ENCODE measurements at places on chromosomes 7 and 10. TPM values are rescaled to one million over a fixed set of nuclear protein-coding genes. Genes with fewer than 3 reads are reported as not detected.

DNA sequence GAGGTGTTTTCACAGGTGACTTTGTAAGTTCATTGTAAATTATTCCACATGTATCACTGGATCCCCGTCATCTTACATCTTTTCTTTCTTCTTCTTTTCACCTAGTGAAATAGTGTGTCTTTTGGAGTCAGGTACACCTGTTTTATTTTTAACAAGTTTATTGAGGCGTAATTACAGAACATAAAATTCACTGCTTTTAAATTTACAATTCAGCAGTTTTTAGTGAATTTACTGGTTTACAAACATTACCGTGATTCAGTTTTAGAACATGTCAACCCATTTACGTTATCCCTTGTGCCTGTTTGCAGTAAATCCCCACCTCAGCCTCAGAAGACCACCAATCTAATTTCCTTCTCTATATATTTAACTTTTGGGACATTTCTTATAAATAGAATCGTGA, 256.9 kb downstream of the EXOC4 start:
- no peaks in the 10 kb centered on the region for H3K36me3 ChIP-seq
- H3K27ac ChIP-seq, result no peak overlapping the region
- no peak for DNase-seq
- H3K4me3 ChIP-seq, result no peak overlapping the region

Gene C10orf67
- total RNA-seq, result not detected

Gene A1CF
- not detected for total RNA-seq

GRCh38 chr7:144256112-144256511, 8.5 kb downstream of the OR2A7 start:
- no peak overlapping the region for H3K27ac ChIP-seq
- DNase-seq, result peak; percentile 64
- no peaks in the 10 kb centered on the region for H3K27me3 ChIP-seq
- no peak overlapping the region for H3K4me3 ChIP-seq
- no peaks in the 10 kb centered on the region for H3K4me1 ChIP-seq
- H3K36me3 ChIP-seq, result no peaks in the 10 kb centered on the region

GRCh38 chr7:100171087-100171681, 2.8 kb upstream of the GAL3ST4 start:
- peak overlapping the region; percentile 53 for H3K4me3 ChIP-seq
- H3K27ac ChIP-seq, result no peak overlapping the region
- peaks cover 31% of the 10 kb centered on the region for H3K27me3 ChIP-seq
- peaks cover 45% of the 10 kb centered on the region for H3K4me1 ChIP-seq
- no peaks in the 10 kb centered on the region for H3K36me3 ChIP-seq
- DNase-seq, result no peak

Gene MEIG1
- not detected for total RNA-seq

DNA sequence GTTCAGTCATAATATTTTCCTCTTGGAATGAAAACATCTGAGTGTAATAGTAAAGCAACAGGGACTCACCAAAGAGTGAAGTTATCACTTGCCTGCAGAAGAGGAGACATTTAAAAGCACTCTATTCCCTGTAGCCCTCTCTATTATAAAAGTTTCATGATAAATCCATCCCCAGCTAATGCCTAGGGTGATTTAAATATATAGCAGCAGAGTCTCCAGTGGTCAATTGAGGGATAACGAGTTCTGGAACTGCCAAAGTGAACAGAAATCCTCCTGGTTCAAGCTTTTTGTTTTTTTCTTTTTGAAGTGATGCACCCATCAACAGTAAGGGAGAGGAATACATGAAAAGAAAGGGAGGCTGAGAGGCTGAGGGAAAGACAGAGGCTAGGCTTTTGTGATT, 87.3 kb downstream of the EVX1 start:
- no peak overlapping the region for H3K27ac ChIP-seq
- H3K36me3 ChIP-seq, result no peaks in the 10 kb centered on the region
- H3K27me3 ChIP-seq, result no peaks in the 10 kb centered on the region
- H3K4me1 ChIP-seq, result no peaks in the 10 kb centered on the region

Gene SPDYE5
- total RNA-seq, result not detected

Gene MMD2
- total RNA-seq, result not detected

DNA sequence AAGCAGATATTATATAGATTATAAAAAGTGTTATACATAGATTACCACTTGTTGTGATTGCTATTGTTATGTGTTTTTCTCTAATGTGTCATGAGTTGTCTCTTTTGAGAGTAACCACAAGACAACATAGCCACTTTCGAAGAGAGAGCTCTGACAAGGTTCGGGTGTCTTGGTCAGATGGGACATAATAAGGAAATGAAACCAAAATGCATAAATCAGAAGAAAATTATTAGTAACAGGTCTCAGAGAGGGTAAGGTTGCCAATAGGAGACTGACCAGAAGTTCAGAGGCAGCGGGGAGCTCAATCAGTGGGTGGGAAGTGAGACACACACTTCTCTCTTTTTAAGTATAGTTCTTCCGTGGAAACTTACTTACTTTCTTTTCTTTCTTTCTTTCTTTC, 639.2 kb upstream of the POT1 start:
- DNase-seq, result no peak
- H3K4me3 ChIP-seq, result no peak overlapping the region
- H3K27me3 ChIP-seq, result peaks cover under 1% of the 10 kb centered on the region
- no peaks in the 10 kb centered on the region for H3K4me1 ChIP-seq

Gene CDHR3
- total RNA-seq, result 31.5 TPM

Gene TACC2
- total RNA-seq, result 81.8 TPM

Gene PLAU
- 4.2 TPM for total RNA-seq

GRCh38 chr7:107502797-107503196, 32.9 kb downstream of the GPR22 start:
- no peak overlapping the region for H3K4me3 ChIP-seq
- no peak overlapping the region for H3K27ac ChIP-seq
- H3K27me3 ChIP-seq, result no peaks in the 10 kb centered on the region
- peaks cover 5% of the 10 kb centered on the region for H3K4me1 ChIP-seq
- no peak for DNase-seq
- peaks cover 4% of the 10 kb centered on the region for H3K36me3 ChIP-seq

GRCh38 chr10:91354166-91355075, 55.7 kb upstream of the HECTD2 start:
- H3K27me3 ChIP-seq, result no peaks in the 10 kb centered on the region
- no peaks in the 10 kb centered on the region for H3K36me3 ChIP-seq
- no peak overlapping the region for H3K27ac ChIP-seq
- no peak for DNase-seq
- H3K4me1 ChIP-seq, result peaks cover 11% of the 10 kb centered on the region

DNA sequence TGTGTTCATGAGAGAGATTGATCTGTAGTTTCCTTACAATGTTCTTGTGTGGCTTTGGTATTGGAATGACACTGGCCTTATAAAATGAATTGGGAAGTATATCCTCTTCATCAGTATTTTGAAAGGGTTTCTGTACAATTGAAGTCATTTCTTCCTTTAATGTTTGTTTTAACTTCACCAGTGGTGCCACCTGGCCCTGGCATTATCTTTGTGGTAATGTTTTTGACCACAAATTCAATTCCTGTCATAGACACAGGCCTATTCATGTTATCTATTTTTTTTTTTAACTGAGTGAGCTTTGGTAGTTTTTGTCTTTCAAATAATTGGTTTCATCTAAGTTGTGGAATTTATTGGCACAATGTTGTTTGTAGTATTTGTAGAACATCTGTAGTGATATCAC, 127.7 kb downstream of the CDK14 start:
- H3K27me3 ChIP-seq, result no peaks in the 10 kb centered on the region
- H3K27ac ChIP-seq, result no peak overlapping the region
- no peak overlapping the region for H3K4me3 ChIP-seq

DNA sequence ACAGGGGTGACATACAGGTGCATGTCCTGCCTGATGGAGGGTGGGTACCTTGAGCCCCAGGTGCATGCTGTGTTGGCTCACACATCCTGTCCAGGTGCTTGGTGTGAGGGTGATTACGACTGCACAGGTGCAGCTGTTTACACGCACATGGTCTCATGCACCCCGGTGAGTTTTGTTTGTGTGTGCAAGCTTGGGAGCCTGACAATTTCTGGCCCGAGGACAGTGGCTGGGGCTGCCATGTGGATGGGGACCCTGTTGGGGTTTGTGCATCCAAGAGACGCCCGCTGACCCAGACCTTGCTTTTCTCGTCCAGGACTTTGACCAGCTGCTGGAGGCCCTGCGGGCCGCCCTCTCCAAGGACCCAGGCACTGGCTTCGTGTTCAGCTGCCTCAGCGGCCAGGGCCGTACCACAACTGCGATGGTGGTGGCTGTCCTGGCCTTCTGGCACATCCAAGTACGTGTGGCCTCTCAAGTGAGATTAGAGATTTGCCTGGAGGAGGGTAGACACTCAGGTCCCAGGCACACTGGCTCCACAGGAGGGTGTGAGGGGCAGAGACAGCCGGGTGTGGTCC, 61.7 kb downstream of the PRF1 start:
- H3K4me3 ChIP-seq, result no peak overlapping the region
- H3K4me1 ChIP-seq, result peaks cover 14% of the 10 kb centered on the region
- DNase-seq, result no peak
- H3K36me3 ChIP-seq, result peaks cover 25% of the 10 kb centered on the region
- H3K27me3 ChIP-seq, result no peaks in the 10 kb centered on the region
- H3K27ac ChIP-seq, result no peak overlapping the region

Gene GARIN1A
- 2.9 TPM for total RNA-seq

Gene TDRD1
- total RNA-seq, result 0.13 TPM

- no peaks in the 10 kb centered on the region for H3K27me3 ChIP-seq
- peak; percentile 80 for DNase-seq
- H3K36me3 ChIP-seq, result no peaks in the 10 kb centered on the region
- no peak overlapping the region for H3K4me3 ChIP-seq
- H3K27ac ChIP-seq, result no peak overlapping the region
Measured at GRCh38 chr10:128864554-128865295, 602.3 kb upstream of the MGMT start.

Gene UCMA
- total RNA-seq, result not detected

DNA sequence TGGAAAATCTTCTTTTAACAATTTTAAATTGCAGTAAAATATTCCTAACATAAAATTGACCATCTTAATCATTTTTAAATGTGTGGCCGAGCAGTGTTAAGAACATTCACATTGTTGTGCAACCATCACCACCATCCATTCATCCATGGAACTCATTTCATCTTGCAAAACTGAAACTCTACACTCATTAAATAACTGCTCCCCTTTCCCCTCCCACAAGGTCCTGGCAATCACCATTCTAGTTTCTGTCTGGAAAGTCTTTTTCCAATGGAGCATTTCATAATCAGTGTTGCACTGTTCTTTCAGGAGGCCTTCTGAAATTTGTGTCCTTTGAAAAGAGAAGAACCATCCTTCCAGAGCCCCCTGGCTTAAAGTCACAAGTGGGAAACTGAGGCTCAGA, 233.1 kb downstream of the PLXNA4 start:
- no peak overlapping the region for H3K27ac ChIP-seq
- H3K36me3 ChIP-seq, result no peaks in the 10 kb centered on the region
- no peaks in the 10 kb centered on the region for H3K27me3 ChIP-seq
- no peaks in the 10 kb centered on the region for H3K4me1 ChIP-seq
- DNase-seq, result no peak
- no peak overlapping the region for H3K4me3 ChIP-seq

DNA sequence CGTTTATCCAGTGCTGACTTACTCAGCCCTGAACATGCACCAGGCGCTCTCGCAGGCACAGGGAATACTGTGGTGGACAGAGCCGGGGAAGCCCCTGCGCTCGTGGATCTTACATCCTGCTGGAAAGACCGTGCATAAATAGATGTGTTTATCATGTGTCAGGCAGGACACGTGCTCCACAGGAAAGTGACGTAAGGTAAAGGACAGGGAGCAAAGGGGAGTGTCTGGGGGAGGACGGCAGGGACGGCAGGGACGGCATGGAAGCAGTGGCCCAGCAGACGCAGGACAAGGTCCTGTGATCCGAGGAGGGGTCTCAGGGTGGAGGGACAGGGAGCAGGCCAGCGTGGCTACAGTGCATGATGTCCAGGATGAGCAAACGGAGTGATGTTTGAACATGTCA, 410.5 kb downstream of the PAXIP1 start:
- no peaks in the 10 kb centered on the region for H3K36me3 ChIP-seq
- H3K4me1 ChIP-seq, result no peaks in the 10 kb centered on the region
- no peak overlapping the region for H3K4me3 ChIP-seq

- no peak overlapping the region for H3K4me3 ChIP-seq
- H3K4me1 ChIP-seq, result no peaks in the 10 kb centered on the region
- no peak for DNase-seq
- H3K27me3 ChIP-seq, result no peaks in the 10 kb centered on the region
Measured at GRCh38 chr7:148116195-148116594, 474.4 kb upstream of the C7orf33 start.

Gene PNPLA8
- total RNA-seq, result 32.8 TPM

GRCh38 chr10:98249134-98249533, 18.9 kb downstream of the LOXL4 start:
- no peak overlapping the region for H3K4me3 ChIP-seq
- no peak overlapping the region for H3K27ac ChIP-seq
- H3K36me3 ChIP-seq, result peaks cover 13% of the 10 kb centered on the region
- H3K4me1 ChIP-seq, result peaks cover 34% of the 10 kb centered on the region
- DNase-seq, result no peak

GRCh38 chr7:134200970-134201369, 73.8 kb downstream of the LRGUK start:
- no peak overlapping the region for H3K4me3 ChIP-seq
- H3K27ac ChIP-seq, result no peak overlapping the region
- no peaks in the 10 kb centered on the region for H3K4me1 ChIP-seq
- H3K36me3 ChIP-seq, result no peaks in the 10 kb centered on the region
- no peak for DNase-seq

Gene MINPP1
- 13.0 TPM for total RNA-seq

Gene TMEM176A
- total RNA-seq, result 36.9 TPM

GRCh38 chr7:106022193-106022821, 59.2 kb downstream of the CDHR3 start:
- no peak for DNase-seq
- peaks cover 3% of the 10 kb centered on the region for H3K4me1 ChIP-seq
- H3K36me3 ChIP-seq, result no peaks in the 10 kb centered on the region
- no peaks in the 10 kb centered on the region for H3K27me3 ChIP-seq
- no peak overlapping the region for H3K27ac ChIP-seq

DNA sequence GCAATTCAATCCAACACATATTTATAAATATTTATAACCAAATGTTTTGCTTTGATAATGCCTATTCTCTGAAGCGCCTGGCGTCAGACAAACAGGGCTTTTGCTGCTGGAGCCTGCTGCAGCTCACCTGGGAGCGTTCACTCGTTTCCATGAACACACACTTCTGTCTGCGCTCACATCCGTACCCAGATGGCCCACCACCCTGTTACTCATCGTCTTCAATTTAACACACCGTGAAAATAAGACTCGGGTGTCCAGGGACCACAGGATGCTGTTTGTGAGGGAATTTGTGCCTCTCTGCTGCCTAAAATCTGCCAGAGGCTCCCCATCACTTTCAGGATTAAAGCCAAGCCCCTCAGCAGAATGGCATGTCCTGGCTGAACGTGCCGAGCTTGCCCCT, 74.1 kb downstream of the SLIT1 start:
- DNase-seq, result no peak
- no peaks in the 10 kb centered on the region for H3K27me3 ChIP-seq
- no peaks in the 10 kb centered on the region for H3K4me1 ChIP-seq
- no peak overlapping the region for H3K27ac ChIP-seq
- no peaks in the 10 kb centered on the region for H3K36me3 ChIP-seq
- no peak overlapping the region for H3K4me3 ChIP-seq

- H3K27me3 ChIP-seq, result no peaks in the 10 kb centered on the region
- H3K4me1 ChIP-seq, result peaks cover 26% of the 10 kb centered on the region
- no peak overlapping the region for H3K4me3 ChIP-seq
- peaks cover 37% of the 10 kb centered on the region for H3K36me3 ChIP-seq
- no peak overlapping the region for H3K27ac ChIP-seq
Measured at GRCh38 chr10:30039567-30039966, 19.8 kb downstream of the JCAD start.
